ENCODE measurements at places on chromosomes 11 and 22.

DNA sequence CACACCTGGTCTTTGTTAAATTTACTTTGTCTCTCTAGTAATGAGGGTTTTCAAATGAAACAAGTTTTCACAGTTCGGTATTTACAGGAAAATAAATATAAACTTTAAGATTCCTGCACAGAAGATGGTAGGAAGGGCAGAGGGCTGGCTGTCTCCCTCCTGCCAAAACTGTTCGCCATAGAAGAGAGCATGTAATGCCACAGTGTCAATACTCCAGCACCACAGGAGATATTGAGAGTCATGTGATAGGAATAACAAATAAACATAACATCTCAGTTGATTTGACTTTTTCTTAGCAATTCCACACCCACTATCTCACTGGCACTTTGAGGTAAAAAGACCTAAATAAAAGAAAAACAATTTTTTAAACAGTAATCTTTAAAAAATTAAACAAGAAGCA lies 100.9 kb downstream of the MRTFA start:
- no peak for DNase-seq

DNA sequence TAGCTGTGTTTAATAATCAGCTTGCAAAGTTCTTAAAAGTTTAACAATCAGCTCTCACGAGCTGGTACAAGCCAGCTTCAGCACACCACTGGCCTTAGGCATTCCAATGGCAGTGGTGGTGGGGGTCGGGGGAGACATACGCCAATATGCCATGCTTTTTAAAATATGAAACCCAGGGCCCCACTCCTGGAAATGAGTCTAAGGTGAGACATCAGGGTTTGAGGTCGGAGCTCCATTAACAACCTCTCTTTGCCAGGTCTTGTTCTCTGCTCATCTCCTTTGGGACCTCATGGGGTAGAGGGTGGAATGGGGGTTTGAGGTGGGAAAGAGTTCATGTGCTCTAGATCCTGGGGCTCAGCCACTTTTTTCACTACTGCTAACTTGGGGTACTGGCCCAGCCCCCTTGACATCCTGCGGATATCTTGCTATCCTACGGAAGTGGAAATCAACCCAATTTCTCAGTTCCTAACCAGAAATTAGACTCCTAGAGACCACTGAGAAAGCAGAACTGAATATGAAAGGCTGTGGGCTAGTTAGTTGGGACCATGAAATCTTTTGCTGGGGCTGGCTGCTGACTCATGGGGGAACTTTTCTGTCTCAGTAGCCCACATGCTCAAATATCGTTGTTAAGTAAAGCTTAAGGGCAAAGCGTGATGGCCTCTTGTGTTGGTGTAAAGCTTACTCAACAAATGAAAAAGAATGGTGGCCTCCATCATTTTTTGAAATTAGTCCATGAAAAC lies 90.1 kb downstream of the PDHX start:
- DNase-seq = no peak

- DNase-seq = peak; percentile 74
These were observed 673 bp downstream of the CDON start for GRCh38 chr11:126061707-126062678.

GRCh38 chr22:26382782-26383181 lies 46.3 kb upstream of the ASPHD2 start:
- no peak for DNase-seq

DNA sequence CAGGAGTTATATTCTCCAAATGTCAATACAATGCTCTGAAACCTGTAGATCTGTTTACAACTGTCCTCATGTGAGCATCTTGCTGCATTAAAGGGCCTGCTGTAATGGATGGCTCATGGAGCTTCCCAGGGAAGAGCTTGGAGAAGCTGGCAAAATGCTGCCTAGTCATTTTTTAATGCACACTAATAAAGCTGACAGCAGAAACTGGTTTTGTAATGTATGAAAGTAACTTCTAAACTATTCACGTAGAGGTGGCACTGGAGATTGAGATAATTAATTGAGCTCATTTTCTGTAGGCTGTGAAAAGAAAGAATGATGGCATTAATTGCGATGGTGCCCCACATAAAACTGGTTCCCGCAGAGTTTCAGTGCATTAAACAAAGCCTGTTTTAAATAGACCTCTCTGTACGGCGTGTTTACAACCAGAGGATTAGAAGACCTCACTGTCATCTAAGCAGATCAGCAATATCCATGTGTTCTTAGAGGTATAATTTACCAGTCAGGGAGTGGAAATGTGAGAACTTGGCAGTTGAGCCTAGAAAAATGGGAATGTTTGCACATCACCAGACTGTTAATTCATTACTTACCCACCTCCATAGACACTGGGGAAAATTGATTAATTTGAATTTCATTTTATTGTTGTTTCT lies 16.0 kb downstream of the POLA2 start:
- no peak for DNase-seq

GRCh38 chr22:17945888-17946648 lies 78.3 kb downstream of the MICAL3 start:
- DNase-seq = no peak

- DNase-seq = peak; percentile 17
These were observed 79.0 kb downstream of the AASDHPPT start for GRCh38 chr11:106156290-106156937.

- DNase-seq = no peak
These were observed 1655.2 kb downstream of the LRRC4C start for GRCh38 chr11:39804271-39804670.

DNA sequence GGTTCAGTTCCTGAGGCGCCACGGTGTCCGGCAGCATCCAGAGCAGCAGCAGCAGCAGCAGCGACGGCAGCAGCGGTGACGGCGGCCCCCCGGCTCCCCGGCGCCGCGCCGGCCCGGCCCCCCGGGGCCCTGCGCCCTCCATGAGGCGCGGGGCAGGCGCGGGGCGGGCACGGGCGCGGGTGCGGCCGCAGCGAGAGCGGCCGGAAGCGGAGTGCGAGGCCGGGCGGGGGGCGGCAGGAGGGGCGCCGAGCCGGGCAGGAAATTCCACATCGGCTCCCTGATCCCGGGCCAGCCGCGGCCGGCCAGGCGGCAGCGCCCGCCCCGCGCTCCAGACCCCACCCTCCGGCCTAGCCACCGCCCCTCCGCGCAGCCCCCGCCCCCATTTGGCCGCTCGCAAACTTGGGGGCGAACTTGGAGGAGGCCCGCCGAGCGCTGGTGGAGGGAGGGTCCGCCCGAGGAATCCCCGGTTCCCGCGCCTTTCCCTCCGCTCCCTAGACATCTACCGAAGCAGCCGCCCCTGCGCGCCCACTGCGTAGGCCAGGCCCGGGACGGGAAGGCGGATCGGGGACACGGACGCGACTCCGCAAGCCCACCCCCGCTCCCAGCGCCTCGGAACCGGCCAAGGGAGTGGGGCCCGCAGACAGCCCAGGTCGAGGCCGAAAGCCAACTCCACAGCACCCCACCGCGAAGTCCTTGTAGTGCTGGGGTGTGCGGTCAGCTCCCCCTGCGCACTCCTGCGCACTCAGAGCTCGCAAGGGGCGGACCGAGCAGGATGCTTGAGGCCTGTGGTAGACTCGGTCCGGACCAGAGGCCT lies at the start of gene SCARF2:
Gene SCARF2, minus strand, starts transcription at position 213 of the 814 bp plus-strand sequence. Its CDS starts 71 bp downstream, at position 142.
- peak; percentile 84 for DNase-seq

DNA sequence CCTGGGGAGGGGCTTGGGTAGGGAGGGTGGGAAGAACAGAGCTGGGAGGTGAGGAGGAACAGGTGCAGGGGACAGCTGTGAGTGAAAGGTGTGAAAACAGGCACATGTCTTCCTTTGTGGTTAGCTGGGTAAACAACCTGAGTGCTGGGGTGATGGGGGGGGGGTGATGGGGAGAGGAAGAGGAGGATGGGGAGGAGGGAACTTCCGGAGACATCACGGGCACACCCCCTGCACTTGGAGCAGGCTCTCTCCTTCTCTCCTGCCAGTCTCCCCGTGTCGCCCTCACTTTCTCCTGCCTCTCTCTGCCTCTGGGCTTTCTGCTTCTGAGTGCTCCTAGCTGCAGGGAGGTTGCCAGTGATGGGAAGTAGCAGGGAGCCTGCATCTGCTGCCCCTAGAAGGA lies 8.8 kb downstream of the CXCR5 start:
- no peak for DNase-seq

DNA sequence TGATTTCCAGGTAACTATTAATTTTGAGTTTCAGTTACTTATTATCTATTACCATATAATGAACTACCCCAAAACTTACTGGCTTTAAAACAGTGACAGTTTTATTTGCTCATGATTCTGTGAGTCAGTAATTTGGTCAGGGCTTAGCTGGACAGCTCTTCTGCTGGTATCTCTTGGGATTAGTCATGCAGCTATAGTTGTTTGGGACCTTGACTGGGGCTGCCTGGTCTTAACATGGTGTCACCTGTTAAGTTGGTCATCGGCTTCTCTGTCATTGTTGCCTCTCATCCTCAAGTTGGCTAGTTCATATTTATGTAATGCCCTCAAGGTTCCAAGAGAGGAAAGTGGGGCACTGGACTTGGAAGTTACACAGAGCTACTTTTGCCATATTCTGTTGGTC lies 177.5 kb downstream of the TMEM135 start:
- no peak for DNase-seq

DNA sequence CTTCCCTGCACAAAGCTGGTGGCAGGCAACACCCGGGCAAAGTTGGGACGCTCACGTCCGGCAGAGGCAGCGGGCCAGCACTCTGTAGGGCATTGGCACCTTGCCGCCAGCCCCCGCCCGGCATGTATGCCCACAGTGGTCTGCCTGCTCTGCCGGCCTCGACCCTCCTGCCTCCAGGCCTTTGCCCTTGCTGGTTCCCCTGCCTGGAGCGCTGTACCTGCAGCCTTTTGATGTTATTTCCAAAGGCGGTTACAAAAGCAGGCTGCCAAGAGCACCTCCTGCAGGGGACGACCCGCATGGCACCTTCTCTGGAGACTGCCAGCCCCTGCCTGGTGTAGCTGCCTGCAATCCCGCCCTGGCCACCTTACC lies 56.5 kb upstream of the SHISAL1 start:
- peak; percentile 24 for DNase-seq

DNA sequence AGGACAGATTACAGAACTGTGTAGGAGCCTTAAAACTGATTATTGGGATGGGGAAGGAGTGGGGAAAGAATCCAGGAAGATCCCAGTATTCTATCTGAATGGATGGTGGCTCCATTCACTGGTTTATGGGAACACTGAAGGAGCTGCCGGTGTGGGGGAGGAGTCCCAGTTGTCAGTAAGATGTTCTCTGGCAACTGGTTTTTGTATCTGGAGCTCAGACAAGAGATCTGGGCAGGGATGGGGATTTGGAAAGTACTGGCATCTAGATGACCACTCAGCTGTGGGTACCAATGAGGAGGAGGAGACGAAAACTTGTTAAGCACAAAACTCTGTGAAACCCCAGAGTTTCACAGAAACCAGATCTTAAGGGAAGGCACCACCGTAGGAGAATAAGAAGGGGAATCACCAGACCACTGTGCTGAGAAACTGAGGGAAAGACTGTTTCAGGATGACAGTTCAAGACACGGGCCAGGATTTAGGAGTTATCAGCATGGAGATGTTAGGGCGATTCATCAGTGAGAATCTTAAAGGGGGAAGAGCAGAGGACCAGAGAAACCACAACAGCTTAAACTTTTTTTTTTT lies 28.1 kb downstream of the LDLRAD3 start:
- DNase-seq = no peak

GRCh38 chr11:10484461-10485180 lies 29.6 kb downstream of the AMPD3 start:
- no peak for DNase-seq

DNA sequence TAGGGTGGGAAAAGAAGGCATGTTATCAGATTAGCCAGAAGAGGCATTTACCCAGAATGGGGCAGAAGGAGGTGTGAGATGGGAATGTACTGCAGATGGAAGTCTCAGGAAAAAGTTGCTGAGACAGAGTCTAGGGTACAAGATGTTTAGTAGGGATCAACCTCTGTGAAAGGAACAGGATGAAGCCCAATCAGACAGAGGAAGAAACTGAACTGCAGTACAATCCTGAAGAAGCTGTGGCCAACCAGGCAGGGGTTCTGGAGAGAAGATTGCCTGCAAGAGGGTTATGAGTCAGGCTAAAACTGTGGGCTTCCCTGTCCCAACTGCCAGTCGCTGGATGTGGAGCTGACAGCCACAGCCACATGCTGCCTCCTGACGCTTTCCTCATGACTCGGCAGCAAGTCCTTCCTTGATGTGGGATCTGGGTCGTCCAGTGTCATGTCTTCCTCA lies 64.0 kb downstream of the CWC15 start:
- no peak for DNase-seq

- DNase-seq = no peak
These were observed 1.1 kb downstream of the CD151 start for GRCh38 chr11:833849-834311.

DNA sequence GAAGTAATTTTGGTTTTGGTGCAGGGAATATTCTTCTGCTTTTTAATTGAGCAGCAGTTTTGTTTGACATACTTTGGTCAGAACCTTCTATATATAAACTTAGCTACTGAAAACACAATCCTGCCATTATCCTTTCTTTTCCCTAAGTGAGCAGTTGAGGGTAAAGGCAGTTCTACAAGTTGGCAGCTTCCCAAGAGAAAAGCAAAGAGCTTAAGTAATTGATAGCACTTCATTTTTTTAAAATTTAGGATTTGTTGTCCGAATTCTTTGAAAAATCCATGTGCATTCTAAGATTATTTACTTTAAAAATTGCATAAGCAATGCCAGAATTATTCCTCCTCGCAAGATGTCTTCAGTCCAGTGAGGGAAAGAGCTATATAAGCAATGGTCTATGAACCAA lies 1394.1 kb downstream of the FAM181B start:
- DNase-seq = no peak

DNA sequence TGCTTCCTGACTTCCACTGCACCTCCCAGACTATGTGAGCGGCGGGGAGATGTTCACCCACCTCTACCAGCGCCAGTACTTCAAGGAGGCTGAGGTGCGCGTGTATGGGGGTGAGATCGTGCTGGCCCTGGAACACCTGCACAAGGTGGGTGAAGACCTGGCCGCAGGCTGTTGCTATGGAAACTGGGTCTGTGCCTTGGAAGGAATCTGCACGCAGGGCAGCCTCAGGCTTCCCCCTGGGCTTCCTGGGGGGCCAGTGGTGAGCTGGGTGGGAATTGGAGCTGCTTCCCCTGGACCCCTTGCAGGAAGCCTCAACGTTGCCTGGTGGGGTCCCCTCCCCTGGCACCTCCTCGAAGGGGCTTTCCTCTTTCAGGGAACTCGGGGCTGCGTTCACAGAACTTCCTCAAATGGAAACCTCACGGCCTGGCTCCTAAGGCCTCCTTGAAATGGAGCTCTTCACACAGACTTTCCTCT lies 1.5 kb downstream of the RPS6KA4 start:
- DNase-seq = no peak

GRCh38 chr11:27658535-27659236 lies 41.6 kb downstream of the BDNF start:
- no peak for DNase-seq

DNA sequence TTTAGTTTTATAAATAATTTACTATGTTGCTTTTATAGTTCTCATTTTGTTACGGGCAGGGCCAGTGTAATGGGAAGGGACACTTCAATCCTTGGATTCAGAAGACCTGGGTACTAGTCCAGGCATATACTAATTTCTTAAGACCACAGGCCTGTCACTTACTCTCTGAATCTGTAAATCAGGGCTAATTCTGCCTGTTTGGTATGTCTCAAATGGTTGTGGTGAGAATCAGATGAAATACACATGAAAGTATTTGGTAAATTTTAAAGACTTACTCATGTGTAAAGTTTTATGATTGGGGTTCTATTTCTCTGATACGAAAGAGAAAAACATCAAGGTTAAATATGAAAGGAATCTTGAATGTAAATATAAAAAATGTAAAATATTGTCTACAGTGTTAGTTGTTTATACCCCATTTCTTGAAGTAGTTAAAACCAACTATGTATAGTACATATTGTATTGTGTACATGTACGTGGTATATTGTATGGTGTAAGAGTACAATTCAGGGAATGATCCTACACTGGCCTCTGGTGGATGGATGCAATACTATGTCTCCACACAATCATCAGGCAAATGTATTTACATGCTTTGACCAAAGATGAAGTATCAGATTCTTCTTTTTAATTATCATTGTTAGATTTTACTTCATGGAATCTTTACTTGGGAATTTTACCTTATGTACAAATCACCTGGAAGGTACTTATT lies 24.5 kb upstream of the RAG2 start:
- peak; percentile 5 for DNase-seq

All from HuH-7 (cell line).